Mucosa of gallbladder (tissue), 1 donor: ENCODE measurements at places on chromosomes 5 and 9. TPM values are rescaled to one million over a fixed set of nuclear protein-coding genes. Genes with fewer than 3 reads are reported as not detected.

GRCh38 chr5:57172466-57173318, 1.2 kb upstream of the GPBP1 start:
- DNase-seq, result no peak

IFNA10 gene
- total RNA-seq, result not detected

DNA sequence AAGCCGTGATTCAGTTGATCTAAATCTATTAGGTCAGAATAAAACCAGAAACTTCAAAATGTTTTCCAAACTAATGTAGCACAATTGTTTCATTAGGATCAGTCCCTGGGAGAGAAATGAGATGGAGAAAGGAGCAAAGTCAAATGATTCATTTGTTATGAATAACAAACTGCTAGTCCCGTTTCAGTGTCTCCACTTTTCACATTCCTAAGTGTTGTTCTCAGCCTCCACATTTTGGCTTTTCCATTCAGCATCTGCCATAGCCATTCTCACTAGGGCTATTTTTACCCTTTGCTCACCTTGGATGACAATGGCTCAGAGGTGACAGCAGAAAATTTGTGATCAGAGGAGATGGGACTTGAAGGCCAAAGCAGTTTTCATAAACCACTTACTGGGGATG, 314.1 kb upstream of the KIF2A start:
- DNase-seq, result no peak

DNA sequence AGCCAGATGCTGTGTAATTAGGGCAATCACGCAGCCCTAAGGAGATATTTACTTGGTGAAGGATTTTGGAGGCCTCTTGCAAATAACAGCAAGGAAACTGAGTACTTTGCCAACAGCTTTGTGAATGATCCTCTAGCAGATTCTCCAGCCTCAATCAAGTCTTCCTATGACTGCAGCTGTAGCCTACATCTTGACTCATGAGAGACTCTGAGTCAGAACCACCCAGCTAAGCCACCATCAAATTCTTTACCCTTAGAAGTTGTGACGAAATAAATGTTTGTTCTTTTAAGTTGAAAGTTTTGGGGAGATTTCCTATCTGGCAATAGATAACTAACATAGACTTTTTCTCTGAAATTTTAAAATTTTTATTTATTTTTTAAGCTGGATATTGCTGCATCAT, 237.6 kb upstream of the CCNH start:
- DNase-seq, result no peak

DNA sequence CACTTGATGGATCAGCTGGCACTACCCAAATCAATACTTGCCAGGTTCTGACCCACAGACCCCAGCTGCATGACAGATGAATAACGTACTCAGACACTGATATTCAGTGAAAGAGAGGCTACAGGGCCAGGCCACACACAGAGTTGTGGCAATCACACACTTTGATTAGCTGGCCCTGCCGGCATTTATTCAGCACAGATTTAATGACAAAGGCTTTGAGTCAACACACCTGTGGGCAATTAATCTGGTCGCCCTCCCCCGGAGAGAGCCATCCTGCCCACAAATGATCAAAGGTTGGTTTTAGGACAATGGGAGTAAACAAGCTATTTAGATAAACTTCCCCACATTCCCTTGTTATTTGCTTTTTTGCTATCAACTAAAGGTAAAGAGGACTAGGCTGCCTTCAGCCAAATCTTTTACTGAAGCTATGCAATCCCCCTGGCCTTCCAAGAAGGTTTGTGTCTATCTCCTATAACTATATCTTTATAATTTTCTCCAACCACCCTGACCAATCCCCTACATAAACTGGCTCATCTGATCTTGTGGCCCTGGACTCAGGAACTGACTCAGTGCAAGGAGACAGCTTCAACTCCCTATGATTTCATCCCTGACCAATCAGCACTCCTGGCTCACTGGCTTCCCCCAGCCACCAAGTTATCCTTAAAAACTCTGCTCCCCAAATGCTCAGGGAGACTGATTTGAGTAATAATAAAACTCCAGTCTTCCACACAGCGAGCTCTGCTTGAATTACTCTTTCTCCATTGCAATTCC, 12.7 kb upstream of the TRIM32 start:
- DNase-seq, result no peak

NUTM2F gene
- not detected for total RNA-seq
